ENCODE measurements at places on chromosomes 2 and 18.

GRCh38 chr2:12931186-12931844 lies 214.6 kb downstream of the TRIB2 start:
- no peak for DNase-seq

DNA sequence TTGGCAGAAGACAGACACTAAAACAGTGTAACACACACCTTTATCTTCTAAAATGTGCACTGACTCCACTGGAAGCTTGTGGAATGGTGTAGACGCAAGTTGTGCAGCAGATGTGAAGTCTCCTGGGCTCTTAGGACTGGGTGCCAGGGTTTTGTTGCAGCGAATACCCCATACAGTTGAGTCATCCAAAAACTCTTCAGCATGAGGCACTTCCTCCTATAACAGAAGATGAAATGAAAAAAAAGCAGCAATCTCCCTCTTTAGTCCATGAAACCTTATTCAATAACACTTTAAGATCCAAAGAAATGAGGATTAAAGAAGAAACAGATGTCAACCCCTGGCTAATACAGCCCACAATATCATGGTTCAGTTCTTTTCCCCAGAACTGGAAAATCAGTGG lies 22.2 kb downstream of the BUB1 start:
- DNase-seq, result no peak

- DNase-seq, result no peak
Observed at GRCh38 chr2:1995987-1996386, 251.7 kb upstream of the PXDN start.

- DNase-seq, result no peak
Observed at GRCh38 chr18:48941672-48942071, 9.1 kb downstream of the SMAD7 start.

- DNase-seq, result no peak
Observed at GRCh38 chr2:239928391-239929350, 96.5 kb downstream of the NDUFA10 start.

GRCh38 chr2:217597681-217598080 lies 405.1 kb downstream of the TNS1 start:
- DNase-seq, result no peak

DNA sequence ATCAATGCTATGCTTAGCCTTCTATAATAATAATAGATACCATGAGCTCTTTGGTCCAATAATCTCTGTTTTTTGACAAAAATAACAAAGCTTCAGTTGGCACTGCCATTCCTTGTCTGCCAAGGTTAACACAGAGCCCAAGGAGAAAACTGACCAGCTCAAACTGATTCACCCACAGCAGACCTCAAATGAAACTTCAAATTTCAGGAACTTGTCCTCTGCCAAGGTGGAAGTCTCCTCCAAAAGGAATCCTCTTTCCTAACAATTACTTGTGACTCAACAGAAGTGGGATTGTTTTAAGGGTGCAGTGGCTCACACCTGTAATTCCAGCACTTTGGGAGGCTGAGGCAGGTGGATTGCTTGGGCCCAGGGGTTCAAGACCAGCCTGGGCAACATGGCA lies 12.1 kb downstream of the AAK1 start:
- no peak for DNase-seq

GRCh38 chr18:13452388-13452811 lies 233.8 kb downstream of the LDLRAD4 start:
- no peak for DNase-seq

Measured in amygdala (tissue), 56 donors.